ENCODE measurements at places on chromosomes 7 and 10.

DNA sequence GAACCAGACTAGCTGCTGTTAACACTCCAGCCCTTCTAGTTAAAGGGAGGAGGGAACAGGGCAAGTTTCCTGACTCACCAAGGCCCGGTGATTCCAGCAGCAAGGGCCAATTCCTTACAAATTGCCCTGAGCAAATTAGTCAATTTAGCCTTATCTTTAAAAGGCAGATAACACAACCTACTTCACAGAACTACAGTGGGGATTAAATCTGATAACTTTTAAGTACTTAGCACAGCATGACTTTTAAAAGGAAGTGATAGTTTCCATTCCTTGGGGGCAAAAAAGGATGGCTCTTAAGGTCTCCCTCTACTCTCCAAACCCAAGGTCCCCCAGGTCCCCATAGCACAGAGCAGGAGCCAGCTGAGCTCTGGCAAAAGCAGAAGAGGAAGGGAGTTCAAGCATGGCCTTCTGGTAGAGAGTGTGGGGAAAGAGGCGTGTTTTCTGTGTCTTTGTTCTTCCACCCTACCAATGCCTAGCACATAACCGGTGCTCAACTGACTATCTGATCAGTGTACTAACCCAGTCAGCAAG is 4.0 kb downstream of the CDCA7L start:
- DNase-seq: no peak

DNA sequence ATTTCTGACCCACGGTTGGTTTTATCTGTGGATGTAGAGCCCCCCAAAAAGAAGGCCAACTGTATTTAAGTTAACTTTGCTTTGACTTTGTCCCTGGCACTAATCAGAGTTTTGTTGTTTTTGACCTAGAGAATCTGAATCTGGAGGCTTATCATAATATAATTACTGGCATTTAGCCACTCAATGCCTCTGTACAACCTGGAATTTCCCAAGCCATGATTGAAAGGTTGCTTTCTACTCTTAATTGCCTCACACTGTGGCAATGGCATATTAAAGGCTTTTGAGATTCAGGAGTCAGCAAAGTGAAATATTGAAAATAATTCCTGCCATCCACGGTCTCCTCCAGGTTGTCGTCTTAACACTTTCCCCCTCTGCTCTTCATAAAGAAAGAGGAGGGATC is 205.2 kb upstream of the GHITM start:
- DNase-seq: no peak

GRCh38 chr7:44565097-44565794 is 8.5 kb downstream of the DDX56 start:
- DNase-seq: peak; percentile 52

- DNase-seq: no peak
Measured at GRCh38 chr7:85627791-85628586, 441.1 kb upstream of the SEMA3D start.

- peak; percentile 80 for DNase-seq
Measured at GRCh38 chr7:151017953-151018420, 6.3 kb downstream of the ATG9B start.

All from T-helper 9 cell (primary cell).